ENCODE measurements at places on chromosomes 13 and 19.
A peak's percentile ranks its signal among the peaks of the same experiment; 100 is the strongest.

DNA sequence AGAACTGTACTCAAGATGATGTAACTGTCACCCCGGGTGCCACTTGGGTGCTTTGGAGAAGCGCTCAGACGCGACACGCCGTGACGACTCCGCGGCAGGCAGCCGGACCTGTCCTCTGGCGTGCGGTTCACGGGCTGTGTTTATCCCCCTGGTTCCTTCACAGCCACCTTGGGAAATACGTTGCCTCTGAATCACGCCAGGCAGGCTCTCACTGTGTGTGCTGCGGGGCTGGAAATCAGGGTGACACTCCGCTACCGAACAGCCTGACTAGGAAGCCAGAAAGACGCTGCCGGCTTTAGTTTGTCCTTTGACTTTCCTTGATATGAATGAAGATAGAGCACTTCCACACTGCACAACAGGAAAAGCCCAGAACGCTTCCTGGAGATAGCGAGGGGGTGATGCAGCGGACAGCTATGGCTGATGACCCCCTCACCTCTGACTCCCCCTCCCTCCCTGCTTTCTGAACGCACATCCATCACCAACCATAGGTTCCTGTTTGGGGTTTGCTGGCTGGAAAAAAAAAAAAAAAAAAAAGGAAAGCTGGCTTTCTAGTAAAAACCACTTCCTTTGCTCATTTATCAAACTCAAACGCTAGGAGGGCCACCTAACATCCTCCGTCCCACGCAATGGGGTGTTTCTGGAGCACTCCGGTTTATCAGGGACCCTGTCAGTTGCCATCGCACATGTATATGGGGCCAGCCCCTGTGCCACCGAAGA is 3.7 kb upstream of the GP6 start:
- no peak for DNase-seq

- no peak for DNase-seq
Measured at GRCh38 chr13:111945086-111945485, 121.9 kb upstream of the SOX1 start.

DNA sequence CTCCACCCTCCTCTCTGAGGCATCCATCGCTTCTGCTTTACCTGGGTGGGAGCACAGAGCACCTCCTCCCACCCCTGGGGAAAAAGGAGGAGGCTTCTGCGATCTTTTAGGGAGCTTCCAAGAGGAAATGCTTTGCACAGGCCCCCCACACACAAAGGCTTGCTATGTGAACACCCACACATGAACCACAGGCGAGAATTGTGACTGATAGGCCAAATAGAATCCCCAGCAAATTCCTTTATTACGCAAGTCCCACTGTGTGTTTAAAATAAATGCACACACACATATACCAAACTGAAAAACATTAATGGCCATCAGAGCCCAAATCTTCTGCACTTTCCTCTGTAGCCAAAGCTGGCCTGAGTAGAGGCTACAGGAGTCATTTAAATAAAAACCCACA is 50.6 kb downstream of the HSPH1 start:
- DNase-seq, result no peak

- no peak for DNase-seq
Measured at GRCh38 chr19:5128251-5128935, 159.5 kb downstream of the KDM4B start.

GRCh38 chr13:43269037-43269481 is 245.7 kb downstream of the DNAJC15 start:
- DNase-seq, result no peak

GRCh38 chr13:28379371-28380083 is 115.4 kb downstream of the FLT1 start:
- DNase-seq, result no peak

- DNase-seq, result no peak
Measured at GRCh38 chr19:19537075-19538048, 703 bp upstream of the CILP2 start.

DNA sequence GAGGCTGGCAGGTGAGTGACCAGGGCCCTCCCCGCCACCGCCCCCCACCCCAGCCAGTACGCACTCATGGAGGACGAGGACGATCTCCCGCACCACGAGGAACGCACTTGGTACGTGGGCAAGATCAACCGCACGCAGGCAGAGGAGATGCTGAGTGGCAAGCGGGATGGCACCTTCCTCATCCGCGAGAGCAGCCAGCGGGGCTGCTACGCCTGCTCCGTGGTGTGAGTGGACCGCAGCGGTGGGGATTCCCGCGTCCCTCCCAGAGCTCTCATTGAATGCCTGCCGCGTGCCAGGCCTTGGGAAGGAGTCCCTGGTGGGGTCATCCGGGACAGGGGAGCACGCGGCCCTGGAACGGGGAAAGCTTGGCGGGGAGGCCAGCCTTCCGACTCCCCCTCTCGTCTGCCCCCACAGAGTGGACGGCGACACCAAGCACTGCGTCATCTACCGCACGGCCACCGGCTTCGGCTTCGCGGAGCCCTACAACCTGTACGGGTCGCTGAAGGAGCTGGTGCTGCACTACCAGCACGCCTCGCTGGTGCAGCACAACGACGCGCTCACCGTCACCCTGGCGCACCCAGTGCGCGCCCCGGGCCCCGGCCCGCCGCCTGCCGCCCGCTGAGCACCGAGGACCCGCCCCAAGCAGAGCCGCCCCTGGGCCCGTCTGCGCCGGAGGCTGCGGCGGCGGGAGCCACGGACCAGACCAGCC is 4.8 kb upstream of the IFI30 start:
- DNase-seq, result no peak

GRCh38 chr13:79837741-79838450 is 356.9 kb downstream of the NDFIP2 start:
- no peak for DNase-seq

DNA sequence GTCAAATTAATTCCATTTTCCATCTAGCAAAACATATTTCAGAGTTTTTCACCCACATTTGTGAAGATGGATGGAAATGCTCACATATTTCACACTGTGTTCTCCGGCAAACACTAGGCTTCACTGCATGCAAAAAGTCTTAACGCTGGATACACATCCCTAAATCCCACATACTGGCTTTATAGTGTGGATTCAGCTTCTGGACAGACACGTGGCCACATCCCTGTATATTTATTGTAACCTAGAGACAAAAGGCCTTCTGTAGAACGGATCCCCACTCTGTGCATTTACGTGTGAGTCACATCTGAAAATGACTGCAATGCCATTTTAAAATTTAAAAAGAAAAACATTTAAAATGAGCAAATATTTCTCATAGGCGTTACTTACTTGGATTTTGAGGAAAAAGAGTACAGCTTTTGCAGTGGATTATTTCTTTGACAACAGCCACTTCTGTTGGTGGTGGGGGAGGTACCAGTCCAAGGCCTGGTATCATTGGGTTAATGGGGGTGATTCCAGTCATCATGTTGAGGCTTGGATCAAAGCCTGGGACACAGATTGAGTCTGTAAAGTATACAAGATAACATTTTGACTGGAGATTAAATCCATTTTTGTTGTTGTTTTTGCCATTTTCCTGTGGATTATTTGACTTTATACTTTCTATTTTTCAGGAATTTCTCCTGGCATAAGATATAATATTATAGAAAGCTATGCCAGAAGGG is 337.7 kb downstream of the DNAJC15 start:
- no peak for DNase-seq

DNA sequence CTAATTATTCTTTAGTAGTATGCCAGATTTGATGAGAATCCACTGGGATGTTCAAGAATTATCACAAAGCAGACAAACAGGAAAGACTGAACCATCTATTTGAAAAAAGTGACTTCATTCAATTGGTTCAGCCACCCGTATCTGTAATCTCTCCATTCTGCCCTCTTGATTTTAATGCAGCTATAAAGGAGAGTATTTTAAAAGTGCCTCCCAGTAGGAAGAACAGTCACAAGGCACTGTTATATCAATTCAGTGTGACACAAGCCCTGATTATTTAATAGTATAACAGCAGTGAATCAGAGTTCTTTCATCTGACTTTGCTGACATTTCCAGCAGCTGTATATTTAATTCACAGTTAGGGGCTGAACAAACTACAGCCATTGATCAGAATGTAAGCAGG is 77.3 kb upstream of the SLAIN1 start:
- no peak for DNase-seq

- DNase-seq, result no peak
Measured at GRCh38 chr13:94933936-94934335, 221.6 kb upstream of the SOX21 start.

- no peak for DNase-seq
Measured at GRCh38 chr19:2381148-2381820, 21.2 kb downstream of the TMPRSS9 start.

DNA sequence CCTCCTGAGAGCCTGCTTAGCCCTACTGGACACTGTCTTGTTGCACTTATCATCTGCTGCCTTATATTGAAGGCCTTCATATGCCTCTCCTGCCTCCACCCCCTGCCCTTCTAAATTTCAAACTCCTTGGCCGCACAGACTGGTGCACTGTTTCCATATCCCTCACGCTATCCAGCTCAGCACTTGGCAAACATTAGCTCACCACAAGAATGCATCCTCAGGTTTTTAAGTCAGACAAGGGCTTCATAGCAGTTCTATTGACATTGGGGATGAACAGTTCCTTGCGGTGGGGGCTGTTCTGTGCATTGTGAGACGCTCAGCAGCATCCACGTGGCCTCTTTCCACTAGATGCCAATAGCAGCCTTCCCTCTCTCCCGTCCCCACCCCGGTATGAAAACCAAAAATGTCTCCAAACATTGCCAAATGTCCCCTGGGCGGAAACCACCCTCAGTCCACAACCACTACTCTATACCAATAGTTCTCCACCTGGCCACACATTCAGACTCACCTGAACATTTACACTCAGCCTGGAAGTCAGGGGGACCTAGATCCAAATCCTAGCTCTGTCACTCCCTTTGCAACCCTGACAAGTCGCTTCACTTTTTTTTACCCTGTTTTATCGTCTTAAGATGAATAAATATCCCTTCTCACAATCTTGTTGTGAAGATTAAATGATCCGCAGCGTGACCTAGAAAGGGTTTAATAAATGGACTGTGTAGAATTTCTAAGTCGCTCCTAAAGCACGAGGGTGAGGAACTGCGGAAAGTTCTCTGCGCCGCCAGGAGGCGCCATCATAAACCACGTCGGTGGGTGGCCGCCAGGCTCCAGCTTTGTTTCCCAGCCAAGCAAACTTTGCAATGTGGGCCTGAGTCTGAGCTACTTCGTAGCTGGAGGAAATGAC is 3.6 kb upstream of the CEACAM3 start:
- peak; percentile 20 for DNase-seq

DNA sequence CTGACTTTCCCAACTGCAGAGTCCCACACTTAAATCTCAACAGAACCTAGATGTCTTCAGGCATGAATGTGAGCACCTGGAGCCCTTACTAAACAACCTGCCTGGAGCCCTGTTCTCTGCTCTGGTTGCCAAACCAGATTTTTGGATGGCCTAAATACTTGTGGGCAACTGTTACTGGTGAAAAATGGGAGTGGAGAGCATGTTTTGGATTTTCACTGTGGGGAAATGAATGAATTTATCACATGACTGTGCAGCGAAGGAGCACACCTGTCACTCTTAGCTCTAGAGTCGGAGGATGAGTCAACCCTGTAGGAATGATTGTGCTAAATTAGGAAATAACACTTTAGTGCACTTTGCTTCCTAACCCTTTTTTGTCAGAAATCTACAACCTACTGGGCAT is 30.3 kb downstream of the SHISA2 start:
- DNase-seq, result no peak

DNA sequence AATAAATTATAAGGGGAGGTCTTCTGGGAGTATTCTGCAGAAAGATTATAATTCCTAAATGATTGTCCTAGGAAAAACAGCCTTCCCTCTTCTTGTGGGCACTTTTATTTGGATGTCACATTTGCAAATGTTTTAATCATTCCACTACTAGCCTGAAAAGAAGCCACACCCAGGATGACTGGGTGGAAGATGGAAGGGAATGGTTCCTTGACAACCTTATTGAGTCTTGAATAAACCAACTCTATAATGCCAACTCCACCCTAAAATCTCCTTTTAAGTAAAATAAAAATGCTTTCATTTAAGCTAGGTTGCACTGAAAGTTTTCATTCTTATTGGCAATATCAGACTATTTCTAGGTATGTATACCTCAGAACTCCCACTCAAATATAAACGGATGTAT is 494.6 kb downstream of the RFC3 start:
- DNase-seq, result no peak

DNA sequence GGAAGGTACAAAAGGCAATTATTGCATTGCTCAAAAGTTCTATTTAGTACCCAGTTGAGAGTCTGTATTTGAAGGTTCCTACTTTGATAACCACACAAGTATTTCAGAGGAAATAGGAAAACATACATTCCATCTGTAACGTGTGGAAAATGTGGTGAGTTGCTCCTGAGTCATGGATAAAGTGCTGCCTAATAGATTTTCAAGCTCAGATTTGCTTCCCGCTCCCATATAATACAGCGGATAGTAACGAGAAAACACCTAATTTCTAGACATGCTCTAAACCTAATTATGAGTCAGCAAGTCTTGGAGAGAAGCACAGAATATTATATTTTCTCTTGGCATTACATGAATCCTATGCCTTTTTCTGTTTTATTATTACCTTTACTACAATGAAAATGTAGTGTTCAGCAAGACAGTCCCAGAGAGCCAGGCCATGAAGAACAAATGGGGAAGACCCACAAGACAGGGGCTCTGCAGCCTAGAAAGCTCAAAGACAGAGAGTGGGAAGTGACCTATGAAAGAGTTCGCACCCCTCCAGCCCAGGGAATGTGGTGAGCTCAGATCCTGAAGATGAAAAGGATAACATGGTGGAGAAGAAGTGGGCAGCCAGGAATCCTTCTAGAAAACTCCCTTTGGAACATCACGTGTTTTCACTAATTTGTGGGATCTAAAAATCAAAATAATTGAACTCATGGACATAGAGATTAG is 116.1 kb downstream of the STARD13 start:
- DNase-seq, result no peak

- no peak for DNase-seq
Measured at GRCh38 chr13:45219938-45220375, 19.1 kb upstream of the KCTD4 start.

GRCh38 chr13:26758496-26759157 is 2.0 kb downstream of the GPR12 start:
- DNase-seq, result no peak

DNA sequence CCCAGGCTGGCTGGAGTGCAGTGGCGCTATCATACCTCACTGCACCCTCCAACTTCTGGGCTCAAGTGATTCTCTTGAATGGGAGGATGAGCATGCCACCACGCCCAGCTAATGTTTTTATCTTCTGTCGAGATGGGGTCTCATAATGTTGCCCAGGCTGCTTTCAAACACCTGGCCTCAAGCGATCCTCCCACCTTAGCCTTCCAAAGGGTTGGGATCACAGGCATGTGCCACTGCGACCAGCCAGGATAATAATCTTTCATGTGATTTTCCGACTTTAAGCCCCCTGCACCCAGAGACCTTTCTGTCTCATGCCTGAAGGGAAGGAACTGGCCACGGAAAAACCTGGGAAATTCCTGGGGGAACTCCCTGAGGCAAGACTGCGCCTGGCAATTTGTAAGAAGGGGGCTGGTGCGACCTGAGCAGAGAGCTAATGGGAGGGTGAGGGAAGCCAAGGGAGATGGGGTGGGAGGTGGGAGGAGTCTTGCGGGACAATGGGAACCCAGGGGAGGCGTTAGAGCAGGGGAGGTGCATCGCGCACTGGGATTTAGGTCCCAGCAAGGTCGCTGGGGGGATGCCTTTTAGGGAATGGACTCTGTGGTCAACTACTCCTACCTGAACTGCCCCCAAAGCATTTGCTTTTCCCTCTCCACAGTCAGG is 1.2 kb upstream of the CCDC124 start:
- no peak for DNase-seq
